ENCODE measurements at places on chromosomes 2 and 18.

GRCh38 chr2:99651930-99652670 lies 162.3 kb upstream of the REV1 start:
- peak; percentile 69 for DNase-seq

DNA sequence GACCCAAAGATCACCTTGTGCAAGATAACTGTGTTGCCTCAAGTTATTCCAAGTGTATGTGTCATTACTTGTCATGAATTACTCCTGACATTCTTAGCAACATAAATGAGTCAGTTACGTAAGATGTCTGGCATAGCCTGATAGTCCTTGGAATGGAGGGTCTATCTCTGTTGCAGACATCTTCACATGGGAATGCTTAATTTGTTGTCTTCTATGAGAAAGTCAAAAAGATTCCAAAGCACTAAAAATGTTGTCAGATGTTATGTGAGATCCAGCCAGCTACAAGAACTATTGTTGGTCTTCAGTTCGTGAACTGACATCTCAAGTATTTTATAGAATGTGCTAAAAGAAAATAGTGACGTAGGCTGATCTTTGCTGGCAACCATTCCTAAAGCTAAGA lies 178.2 kb upstream of the RASGRP3 start:
- DNase-seq: peak; percentile 47

DNA sequence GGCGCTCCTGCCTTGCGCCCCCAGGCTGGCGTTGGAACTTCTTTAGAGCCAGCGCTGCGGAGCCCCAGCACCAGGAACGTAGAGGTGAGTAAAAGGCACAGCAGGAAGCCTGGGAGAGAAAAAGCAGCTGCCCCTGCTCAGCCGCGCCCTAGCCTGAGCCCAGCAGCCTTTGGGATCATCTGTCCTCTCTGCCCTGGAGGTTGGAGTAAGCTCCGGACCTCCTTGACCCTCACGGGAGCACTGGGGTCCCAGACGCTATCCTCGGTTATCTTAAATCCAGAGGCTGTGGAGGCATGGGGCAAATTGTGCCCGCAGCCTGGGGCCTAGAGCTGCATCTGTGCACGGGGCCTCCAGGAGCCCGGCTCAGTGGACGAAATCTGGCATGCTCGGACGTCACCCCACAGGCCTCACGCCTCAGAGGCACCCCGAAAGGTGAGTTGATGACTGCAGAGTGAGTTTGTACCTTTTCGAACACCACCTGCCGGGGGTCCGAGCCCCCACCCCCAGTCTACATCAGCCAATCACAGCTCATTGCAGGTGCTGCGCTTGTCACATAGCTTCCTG lies 1.6 kb upstream of the SLC66A2 start:
- DNase-seq: no peak

DNA sequence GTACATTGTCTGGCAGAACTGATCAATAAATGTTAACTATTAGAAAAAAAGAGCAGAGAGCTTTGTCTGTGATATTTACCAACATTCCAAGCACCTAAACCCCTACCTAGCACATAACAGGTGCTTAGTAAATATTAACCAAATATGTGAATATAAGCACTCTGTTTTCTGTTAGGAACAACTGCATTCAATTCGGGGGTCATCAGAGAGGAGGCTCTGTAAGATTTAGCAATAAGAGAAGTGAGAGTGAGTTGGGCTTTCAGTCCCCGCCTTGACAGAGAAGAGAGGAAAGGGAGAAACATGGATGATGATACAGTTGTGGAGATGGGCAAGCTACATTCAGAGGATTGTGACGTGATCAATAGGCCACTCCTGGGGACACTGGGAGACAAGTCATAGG lies 47.7 kb downstream of the MYOM1 start:
- no peak for DNase-seq

- peak; percentile 47 for DNase-seq
These were observed 228.0 kb upstream of the ID2 start for GRCh38 chr2:8453904-8454302.

DNA sequence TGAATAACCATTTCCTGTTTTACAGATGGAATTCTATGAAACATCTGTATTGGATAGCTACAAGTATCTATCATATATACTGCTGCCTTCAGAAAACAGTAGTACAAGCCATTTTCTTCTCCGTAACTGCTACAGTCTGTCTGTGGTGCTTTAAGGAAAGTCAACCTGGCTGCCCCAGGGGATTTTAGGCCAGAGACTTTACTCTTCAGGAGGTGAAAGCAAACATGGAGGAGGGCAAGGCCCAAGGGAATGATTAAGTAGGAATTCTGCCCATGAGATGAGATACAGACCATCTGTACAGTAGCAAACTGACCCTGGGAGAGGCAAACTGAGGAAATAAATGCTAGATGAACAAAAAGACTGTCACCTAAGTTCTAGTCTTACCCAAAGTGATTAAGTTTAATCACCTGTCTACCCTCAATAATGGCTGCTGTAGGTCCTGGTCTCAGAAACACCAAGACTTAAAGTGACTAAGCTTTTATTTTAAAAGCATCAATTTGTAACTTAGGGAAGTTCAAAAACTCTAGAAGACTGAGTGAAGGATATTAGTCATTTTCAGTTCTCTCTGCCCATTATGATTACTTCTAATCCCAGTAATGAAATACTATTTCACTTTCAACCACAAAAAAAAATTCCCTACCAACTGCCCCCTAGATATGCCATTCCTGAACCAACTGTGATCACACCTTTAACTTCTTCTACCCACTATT lies 14.8 kb downstream of the MBD2 start:
- peak; percentile 33 for DNase-seq

DNA sequence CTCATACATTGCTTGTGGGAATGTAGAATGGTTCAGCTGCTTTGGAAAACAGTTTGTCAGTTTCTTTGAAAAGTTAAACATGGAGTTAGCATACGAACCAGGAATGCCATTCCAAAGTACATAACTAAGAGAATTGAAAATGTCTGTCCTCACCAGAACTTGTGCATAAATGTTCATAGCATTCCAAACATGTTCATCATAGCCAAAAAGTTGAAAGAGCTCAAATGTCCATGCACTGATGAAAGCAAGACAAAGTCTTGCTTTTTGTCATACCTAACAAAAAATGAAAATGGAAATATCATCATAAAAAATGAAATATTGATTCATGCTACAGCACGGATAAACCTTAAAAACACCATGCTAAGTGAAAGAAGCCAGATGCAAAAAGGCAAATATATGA lies 408.8 kb upstream of the UBE2E3 start:
- peak; percentile 70 for DNase-seq

DNA sequence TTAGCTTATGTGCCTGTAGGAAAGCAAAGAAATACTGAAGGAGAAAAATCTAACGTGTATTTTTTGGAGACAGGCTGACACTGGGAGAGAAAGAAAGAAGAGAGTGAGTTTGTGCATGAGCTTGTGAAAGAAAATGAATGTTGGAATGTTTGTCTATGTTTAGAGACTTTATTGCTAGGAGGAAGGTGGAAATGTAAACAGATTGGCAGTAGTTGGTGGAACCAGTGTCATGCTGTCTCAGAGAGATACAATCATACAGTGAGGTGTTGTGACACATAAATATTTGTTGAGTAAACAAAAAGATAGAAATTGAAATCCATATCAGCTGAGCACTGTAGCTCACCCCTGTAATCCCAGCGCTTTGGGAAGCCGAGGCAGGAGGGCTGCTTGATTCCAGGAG lies 222.2 kb upstream of the MEIS1 start:
- no peak for DNase-seq

GRCh38 chr2:227570615-227571014 lies 28.1 kb upstream of the SCYGR2 start:
- DNase-seq: peak; percentile 17

DNA sequence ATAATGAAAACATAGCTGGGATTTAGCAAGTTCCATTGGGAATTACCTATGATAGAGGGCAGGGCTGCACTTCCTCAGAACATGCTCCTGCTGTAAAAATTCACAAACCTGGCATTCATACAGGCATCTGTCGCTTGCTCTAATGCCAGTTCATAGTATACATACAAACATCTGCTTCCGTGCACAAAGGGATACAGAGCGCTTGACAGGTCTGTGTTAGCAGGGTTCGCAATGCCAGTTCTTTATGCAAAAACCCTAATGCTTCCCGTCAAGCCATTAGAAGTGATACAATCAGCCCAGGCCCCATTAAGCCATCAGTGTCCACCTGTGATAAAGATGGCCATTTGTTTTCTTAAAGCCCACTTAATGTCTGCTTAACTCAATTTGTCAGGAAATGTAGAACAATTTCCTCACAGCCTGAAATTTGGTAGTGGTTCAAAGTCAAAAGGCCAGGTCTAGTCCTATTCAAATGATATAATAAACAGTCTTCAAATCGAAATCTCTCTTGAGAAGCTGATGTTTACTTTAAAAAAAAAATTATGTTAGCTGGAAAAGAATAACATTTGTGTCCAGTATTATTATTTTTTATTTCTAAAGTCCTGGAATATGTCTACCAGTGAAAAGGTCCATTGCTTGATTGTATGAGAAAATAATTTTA lies 556.3 kb downstream of the ARHGAP15 start:
- no peak for DNase-seq

DNA sequence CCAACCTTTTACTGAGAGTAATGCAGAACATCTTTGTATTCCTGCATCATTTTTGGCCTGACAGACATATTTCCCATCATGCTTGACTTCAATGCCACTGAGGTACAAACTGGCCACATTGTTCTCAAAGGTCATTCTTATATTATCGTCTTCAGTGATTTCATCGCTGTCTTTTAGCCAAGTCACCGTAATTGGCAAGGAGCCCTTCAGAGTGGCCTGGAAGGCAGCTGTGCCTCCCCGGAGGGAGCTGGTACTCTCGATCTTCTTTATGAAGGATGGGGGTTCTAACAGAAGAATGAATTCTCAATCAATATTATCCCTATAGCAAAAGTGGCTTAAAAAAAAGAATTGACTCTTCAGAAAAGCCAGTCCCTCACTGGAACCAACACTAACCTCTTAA lies 75.9 kb downstream of the TTN start:
- DNase-seq: no peak

DNA sequence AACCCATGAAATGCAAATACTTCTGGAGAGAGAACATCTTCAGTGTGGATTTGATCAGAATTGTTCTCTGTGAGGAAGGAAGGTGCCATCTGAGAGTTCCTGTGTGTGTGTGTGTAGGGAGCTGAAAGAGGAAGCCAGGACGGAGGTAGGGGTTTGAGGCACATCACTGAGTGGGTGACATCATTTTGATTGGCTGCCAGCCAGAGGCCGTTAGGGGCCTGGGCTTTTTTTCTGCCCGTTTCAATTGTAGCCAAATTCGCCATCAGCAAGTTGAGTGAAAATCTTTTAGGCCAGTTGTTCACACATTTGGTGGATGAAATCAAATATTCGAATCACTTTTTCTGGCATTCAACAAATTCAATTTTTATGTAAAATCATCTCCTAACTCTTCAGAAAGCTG lies 48.9 kb downstream of the TSN start:
- peak; percentile 53 for DNase-seq

DNA sequence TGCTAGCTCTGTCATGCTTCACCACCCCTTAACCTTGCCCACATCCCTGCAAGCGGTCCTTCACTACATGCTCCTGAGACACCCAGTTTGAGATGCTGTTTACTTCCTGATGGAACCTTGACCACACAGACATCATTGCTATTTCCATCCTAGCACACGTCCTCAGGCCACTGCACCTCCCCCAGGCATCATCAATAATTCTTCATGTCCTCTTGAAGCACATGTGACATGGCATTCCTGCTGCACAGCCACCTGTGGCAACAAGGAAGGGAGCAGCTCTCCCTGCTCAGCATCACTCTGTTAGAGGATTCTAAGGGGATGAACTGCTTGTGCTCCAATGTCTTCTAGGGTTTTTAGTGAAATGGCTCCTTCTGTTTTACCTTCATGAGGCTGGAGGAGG lies 26.1 kb upstream of the ST3GAL5 start:
- DNase-seq: no peak

DNA sequence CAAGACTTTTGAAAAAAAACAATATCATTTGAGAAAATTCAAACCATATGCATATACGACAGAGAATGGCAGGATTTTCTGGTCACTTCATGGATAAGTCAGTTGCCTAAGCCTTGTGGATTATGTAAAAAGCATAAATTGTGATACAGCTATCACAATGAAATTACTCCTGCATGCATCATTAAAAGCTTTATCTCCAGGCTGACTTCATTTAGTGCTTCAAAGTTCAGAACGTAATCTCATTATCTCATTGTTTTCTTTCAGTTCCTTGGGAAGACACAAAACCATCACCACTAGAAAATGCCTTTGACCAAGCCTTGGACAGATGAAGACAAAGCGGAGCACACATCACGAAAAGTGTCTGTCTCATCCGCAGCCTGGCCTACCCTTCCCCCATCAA lies 57.0 kb downstream of the L3MBTL4 start:
- no peak for DNase-seq

- no peak for DNase-seq
These were observed 1.4 kb downstream of the CNTNAP5 start for GRCh38 chr2:124026503-124026902.

DNA sequence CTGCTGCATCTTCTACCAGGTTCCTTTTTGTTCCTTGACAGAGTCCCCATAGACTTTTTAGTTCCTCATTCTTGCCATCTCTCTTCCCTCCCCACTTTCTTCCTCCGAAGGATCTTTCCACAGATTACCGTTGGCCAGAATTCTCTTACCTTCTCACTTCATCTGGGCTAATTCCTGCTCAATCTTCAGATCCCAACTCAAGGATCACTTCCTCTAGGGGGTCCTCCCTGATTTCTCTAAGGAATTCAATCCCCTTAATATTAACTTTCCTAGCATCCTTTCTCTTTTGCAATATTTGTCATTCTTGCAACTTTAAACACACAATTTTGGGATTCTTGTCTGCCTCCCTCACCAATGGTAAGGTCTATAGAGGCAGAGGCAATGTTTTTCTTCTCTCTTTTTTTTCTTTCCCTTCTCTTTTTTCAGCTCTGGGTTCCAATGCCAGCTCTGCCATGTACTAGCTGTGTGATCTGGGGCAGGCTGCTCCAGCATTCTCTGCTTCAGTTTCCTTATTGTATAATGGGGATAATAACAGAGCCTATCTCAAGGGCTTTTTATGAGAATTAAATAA lies 5.4 kb upstream of the KCNE4 start:
- DNase-seq: peak; percentile 51

GRCh38 chr18:69883781-69884180 lies 63.9 kb downstream of the CD226 start:
- no peak for DNase-seq

DNA sequence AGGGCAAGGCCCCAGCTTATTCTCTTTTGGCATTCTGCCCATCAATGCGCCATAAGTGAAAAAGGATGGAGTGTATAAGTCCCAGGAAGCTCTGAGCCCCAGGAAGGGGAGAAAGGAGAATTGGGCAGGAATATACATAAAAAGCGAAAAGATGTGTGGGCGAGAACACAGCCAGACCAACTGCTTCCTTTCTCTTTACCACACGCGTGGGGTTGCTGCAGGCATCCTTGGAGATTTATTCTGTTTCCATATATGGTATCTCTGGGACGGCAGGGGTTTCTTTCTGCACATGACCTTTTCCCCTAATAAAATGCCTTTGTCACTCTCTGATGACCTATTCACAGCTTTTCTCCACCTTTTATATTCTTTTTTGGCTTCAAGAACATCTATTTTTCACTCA lies 440.5 kb downstream of the NBAS start:
- DNase-seq: no peak

- no peak for DNase-seq
These were observed 288.9 kb upstream of the MYT1L start for GRCh38 chr2:2619995-2620394.

- no peak for DNase-seq
These were observed 99.1 kb upstream of the CD226 start for GRCh38 chr18:70046796-70047195.
